ENCODE measurements at places on chromosomes 1 and 21.

GRCh38 chr21:45580576-45581321 lies 38.5 kb upstream of the SLC19A1 start:
- peak; percentile 78 for DNase-seq

DNA sequence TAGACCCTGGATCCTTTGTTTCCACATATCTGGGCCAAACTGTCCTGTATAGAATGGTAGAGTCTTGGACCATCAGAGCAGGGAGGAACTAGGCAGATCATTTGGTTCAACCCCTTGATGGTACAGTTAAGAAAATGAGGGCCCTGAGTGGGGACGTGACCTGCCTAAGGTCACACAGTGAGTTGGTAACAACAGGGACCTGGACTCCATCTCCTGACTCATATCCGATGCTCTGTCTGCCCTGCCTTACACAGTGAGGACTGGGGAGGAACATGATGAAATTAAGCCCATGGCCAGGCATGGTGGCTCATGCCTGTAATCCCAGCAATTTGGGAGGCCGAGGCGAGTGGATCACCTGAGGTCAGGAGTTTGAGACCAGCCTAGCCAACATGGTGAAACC lies 440.2 kb downstream of the PTPRU start:
- DNase-seq, result no peak

GRCh38 chr21:42490720-42491119 lies 5.3 kb downstream of the RSPH1 start:
- no peak for DNase-seq

GRCh38 chr1:113576271-113576670 lies 183.0 kb downstream of the PHTF1 start:
- no peak for DNase-seq

GRCh38 chr1:221832617-221833016 lies 90.7 kb upstream of the DUSP10 start:
- no peak for DNase-seq

DNA sequence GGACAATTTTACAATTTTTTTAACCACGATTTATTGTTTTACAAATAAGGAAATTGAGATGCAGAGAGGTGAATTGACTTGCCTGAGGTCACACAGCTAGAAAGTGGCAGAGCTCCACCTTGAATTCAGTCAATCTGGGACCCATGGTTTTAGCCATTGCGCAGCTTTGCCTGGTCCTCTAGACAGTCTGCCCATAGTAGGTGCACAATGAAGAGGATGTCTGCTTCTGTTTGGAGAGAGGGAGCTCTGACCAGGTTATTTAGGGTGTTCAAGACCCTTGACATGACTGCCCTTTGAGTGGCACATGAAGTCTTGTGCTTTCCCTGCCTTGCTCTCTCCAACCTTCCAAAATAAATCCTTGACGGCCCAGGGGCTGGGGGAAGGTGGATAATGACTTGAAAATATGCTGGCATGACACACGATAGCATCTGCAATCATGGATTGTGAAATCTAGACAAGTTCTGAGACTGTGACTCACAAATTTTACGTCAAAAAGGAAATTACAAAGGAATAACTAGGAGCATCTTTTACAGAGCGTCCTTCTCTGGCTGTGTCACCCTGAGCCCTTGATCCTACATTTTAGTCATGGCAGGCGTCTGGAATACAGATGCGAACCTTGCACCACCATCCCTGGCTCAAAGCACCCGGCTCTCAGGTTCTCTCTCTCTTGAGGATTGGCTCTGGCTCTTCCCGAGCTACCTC lies 26.2 kb upstream of the ID3 start:
- no peak for DNase-seq

DNA sequence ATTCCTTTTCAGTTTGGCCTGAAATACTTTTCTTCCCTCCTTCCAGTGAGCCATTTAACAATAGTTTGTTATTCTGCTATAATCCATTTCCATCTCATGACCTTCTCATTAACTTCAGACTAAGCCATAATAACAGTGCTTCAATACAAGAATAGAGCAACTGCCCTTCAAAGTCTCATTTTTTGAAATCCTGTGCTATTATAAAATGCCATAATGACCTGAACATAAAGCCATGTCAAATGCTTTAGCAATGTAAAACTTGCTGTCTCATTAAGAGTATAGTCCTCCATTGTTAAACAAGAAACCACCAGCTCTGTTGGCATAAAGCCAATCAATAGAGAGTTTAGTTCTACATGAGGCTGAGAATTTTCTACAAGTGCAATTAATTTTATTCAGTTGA lies 9.6 kb upstream of the PIGK start:
- no peak for DNase-seq

GRCh38 chr1:171884475-171884874 lies 43.2 kb downstream of the DNM3 start:
- DNase-seq, result no peak

DNA sequence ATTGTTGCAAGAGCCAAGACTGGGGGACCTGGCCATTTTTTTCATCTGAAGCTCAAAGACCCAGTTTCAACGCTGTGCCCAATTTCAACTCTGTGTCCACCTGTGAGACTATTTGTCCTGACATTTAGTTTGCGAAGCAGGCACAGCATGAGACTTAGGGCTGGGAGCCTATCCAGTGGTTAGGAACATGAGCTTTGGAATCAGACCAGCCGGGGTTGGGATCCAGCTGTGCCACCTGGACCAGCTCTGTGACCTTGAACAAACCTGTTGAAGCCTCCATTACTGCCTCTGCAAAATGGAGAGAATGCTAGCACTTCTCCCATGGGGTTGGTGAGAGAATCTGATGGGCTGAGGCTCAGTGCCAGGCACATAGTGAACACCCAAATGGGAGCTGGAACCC lies 206.1 kb upstream of the TMEM51 start:
- no peak for DNase-seq

DNA sequence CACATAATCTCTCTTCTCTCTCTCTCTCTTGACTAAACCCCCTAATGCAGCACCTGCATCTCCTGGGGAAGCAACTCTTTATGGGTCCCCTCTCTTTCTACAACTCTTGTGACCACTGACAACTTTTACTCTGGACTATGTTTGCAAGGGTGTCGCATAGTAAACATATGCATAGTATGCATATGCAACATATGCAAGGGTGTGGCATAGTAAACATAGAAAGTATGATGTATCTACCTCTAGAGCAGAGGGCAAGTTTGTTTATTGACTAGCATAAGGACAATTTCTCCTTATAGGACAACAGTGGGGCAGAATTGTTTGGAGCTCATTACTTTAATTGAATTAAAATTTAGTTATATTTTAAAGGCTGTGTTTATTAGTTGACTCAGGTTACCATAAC lies 462.5 kb downstream of the AMY1C start:
- DNase-seq, result no peak

- no peak for DNase-seq
Measured at GRCh38 chr21:41991659-41992058, 18.5 kb downstream of the ZBTB21 start.

- no peak for DNase-seq
Measured at GRCh38 chr1:13628218-13628617, 44.6 kb downstream of the PDPN start.

DNA sequence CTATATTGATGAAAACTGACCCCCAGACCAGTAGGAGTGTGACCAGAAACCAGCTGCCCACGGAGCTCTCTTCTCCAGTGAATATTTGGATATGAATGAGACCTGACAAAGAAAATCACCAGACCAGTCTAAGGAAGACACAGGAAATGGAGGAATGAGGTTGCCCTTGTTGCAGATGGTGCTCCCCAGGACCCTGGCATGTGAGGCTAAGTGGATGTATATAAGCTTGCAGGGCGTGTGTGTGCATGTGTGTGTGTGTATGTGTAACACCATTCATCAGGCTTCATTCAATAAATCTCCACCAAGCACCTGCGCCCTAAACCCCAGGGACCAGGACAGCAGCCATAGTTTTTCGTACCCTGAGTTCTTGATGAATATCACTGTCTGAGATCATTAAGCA lies 14.4 kb downstream of the PHLDA3 start:
- no peak for DNase-seq

DNA sequence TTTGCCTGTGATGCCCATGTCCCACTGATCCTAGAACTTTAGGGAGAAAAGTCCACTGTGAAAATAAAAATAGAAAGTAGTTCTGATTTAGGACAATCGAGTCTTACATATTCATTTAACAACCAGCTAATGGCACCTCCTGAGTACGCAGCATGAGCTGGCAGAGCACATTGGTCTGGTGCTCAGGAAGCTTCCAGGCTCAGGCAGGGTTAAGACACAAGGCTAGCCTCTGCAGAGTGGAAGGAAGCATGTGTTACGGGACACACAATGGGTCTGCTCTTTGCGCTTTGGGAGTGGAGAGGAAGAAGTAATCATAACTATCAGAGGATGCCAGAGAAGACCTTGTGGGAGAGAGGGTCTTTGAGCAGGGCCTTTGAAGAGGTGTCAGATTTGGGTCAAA lies 4.2 kb upstream of the KLHDC8A start:
- DNase-seq, result no peak

- no peak for DNase-seq
Measured at GRCh38 chr1:16152481-16153087, 3.3 kb downstream of the EPHA2 start.

DNA sequence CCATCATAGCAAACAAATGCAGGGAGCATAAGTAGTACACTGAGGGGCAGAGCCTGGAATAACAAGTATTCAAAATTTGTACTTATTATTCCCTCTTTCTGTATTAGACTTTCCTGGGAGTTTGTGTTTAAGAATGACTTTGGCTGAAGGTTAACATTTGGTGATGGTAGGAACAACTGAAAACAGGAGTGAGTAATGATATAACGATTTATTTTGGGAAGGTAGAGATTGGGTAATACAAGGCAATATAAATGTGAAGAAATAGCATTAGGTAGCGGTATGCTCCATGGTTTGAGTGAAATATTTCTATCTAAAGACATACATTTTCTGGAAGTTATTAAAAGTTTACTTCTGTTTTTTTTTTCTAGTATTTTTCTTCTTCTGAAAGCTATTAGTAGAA lies 18.5 kb upstream of the C1orf21 start:
- DNase-seq, result no peak

DNA sequence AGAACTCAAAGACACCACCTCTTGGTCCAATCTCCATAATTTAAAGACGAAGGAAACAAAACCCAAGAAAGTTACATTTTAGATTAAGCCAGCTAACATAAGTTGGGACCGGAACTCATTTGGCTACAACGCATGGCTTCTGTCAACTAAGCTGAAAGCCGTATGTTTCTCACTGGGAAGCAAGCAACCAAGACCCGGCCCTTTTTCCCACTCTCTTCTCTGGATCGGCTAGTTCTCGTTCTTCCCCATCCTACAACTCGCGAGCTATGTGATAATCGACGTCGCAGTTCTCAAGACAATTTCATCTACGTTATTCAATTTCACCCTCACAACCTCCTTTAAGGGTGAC lies 601 bp downstream of the CCT8 start:
- no peak for DNase-seq

DNA sequence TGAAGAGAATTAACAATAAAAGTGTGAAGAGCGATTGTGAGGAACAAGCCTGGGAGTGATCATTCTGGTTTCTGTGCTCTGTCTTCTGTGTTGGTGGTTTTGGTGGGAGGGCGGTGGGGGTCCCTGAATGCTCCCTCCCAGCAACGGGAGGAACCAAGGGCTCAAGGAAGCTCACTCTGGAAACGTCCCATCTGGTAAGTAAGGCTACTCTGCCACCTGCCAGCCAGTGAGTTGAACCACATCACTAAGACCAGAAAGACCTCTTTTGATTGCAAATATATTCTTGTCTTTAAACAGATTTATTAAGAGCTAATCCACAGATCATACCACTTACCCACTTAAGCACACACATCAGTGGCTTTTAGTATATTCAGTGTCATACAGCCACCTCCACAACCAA lies 125.0 kb downstream of the PRDM2 start:
- peak; percentile 8 for DNase-seq

GRCh38 chr1:58964428-58964827 lies 180.6 kb upstream of the JUN start:
- no peak for DNase-seq

- no peak for DNase-seq
Measured at GRCh38 chr1:224767031-224767430, 150.9 kb downstream of the CNIH3 start.

DNA sequence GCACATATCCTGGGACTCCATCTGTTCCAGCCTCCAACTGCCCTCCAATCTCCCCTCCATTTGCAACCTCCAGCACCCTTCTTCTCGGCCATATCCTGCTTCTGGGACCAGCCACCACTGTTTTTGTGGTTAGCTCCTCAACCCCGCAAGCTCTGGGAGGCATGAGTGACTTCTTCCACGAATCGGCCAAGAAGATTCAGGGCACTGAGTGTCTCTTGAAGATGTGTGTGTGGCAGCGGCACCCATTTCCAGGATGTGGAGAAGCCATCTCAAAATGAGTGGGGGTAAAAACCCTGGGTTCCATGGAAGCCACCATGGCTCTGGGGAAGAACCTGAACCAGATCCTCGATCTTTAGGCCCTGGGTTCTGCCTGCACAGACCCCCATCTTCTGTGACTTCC lies 194.6 kb downstream of the SLC45A1 start:
- DNase-seq, result no peak

GRCh38 chr1:169904834-169905233 lies 11.1 kb upstream of the SCYL3 start:
- no peak for DNase-seq

GRCh38 chr1:64956733-64957441 lies 9.5 kb downstream of the JAK1 start:
- DNase-seq, result no peak

DNA sequence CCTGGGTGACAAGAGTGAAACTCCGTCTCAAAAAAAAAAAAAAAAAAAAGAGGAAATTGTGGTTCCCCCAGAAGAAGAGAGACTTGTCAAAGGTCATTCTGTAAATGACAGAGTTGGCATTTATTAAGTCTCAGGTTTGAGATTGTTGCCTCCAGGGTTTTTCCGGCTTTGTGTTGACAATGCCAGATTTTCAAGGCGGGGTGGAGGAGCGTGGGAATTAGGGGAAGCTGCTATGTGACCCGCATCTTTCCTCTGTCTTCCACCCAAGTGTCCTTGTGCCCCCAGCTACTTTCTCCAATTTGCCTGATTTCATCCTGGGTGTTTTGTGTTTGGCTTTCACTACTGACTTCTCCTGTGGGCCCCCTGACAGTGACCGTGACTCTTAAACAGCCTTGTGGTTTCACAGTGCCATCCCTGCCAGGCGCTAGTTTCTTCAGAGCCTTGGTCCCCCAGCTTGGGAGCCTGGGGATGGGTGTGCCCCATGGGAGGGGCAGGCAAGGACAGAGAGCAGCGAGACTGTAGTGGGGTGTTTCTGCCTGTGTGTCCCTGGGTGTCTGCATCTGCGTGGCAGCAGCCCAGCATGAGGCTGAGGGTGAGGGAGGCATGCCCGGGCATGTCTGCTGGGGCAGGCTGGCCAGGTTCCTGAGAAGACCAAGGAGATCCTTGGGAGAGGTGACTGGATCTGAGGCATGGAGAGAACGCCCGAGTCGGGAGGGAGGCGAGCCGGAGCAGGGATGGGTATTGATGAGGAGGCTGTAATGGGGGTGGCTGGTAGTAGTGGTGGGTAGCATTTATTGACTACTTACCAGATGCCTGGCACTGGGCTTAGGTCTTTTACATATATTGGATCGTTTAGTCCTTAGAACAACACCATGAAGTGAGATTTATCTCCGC lies 46.3 kb downstream of the IER5 start:
- no peak for DNase-seq

Data from chondrocyte (in vitro differentiated cells).